ENCODE measurements at places on chromosomes 5 and 9. TPM values are rescaled to one million over a fixed set of nuclear protein-coding genes. Genes with fewer than 3 reads are reported as not detected.

GPR150 gene
- total RNA-seq = 0.59 TPM

LCN15 gene
- total RNA-seq = not detected

ANKRA2 gene
- 12.3 TPM for total RNA-seq

IL33 gene
- 0.15 TPM for total RNA-seq

CDC37L1 gene
- 10.4 TPM for total RNA-seq

F2RL2 gene
- total RNA-seq = 8.3 TPM

OTP gene
- not detected for total RNA-seq

DMXL1 gene
- total RNA-seq = 11.3 TPM

CNTLN gene
- 5.9 TPM for total RNA-seq

TBC1D9B gene
- total RNA-seq = 31.6 TPM

WNT8A gene
- not detected for total RNA-seq

NOXA1 gene
- total RNA-seq = 0.17 TPM

IRGM gene
- not detected for total RNA-seq

CHSY3 gene
- 2.4 TPM for total RNA-seq

NUTM2G gene
- not detected for total RNA-seq

TMEM174 gene
- not detected for total RNA-seq

TNIP1 gene
- total RNA-seq = 46.9 TPM

TRIM23 gene
- 9.8 TPM for total RNA-seq

TTC39B gene
- total RNA-seq = 7.9 TPM

GDA gene
- under 0.01 TPM for total RNA-seq

ROR2 gene
- 16.5 TPM for total RNA-seq

PRR16 gene
- total RNA-seq = 23.9 TPM

Measured in bronchus fibroblast of lung (primary cell).